ENCODE measurements at places on chromosomes 3 and 15.

- peak; percentile 23 for DNase-seq
These were observed 11.3 kb upstream of the C3orf52 start for GRCh38 chr3:112074616-112075497.

DNA sequence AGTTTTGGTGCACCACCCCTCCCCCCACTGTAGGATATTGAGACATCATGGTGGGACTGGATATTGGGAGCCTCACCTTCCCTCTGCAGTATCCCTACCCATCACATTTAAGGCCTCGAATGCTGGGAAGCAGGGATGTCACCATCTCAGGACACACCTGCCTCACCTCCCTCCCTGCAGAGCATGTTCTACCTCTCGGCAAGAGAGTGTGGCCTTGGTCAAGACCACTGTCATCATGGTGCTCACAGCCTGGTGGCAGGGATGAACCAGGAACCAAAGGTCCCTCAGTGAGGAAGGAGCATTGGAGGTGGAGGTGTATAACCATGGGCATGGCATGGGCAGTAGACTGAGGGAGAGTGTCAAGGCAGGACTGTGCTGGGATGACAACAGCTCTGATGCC is 104.8 kb downstream of the CORO2B start:
- DNase-seq = no peak

GRCh38 chr15:99102332-99103235 is 2.3 kb upstream of the SYNM start:
- DNase-seq = no peak

GRCh38 chr3:64213224-64213878 is 11.9 kb downstream of the PRICKLE2 start:
- no peak for DNase-seq

GRCh38 chr3:14538451-14539088 is 1.6 kb downstream of the GRIP2 start:
- DNase-seq = no peak

DNA sequence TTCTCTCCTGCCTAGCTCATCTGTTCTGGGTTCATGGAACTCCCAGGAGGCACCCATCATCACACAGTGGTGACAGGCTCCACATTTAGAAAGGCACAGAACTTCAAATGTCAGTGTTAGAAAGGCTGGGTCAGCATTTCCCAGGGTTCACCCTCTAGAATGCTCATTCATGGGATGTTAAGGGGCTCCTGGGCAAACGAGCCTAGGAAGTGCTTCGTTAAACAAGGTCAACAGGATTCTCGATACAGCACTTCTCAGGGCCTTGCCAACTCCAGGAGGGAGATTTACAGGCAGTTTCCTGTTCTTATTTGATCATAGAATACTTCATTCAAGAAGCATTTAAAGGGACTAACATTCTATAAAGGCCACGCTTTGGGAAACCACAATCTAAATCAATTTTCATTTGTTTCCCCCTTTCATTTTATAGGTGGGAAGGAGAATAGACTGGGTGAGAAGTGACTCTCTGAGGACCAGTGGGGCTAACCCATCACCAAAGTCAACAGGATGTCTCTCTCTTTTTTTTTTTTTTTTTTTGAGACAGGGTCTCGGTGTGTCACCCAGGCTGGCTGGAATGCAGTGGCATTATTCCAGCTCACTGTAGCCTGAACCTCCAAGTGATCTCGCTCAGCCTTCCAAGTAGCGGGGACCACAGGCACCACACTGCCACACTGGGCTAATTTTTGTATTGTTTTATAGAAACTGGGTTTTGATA is 14.3 kb downstream of the IGDCC4 start:
- DNase-seq = no peak

- DNase-seq = no peak
These were observed 27.0 kb downstream of the C2CD4B start for GRCh38 chr15:62138124-62138523.

GRCh38 chr3:195093731-195094130 is 177.2 kb downstream of the XXYLT1 start:
- DNase-seq = no peak

GRCh38 chr3:185728630-185729336 is 96.1 kb downstream of the IGF2BP2 start:
- DNase-seq = no peak

GRCh38 chr3:112405845-112406244 is 72.9 kb downstream of the CD200 start:
- no peak for DNase-seq

DNA sequence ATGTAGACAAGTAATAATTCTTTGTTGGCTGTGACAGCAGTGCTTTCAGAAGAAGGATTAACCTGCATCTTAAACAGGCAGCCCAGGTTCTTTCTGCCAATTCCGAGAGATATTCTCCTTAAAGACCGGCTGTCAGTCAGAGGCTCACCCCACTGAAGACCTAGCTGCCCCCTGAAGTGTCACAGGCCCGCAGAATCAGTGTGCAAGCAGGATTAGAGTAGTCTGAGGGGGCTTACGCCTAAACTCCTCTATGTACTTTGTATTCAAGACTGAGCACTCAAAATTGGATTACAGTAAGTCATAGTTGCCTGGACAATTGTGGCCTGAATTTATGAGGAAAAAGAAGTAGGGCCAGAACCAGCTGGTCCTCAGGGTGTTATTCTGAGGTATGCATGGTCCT is 342.9 kb downstream of the CLSTN2 start:
- no peak for DNase-seq

DNA sequence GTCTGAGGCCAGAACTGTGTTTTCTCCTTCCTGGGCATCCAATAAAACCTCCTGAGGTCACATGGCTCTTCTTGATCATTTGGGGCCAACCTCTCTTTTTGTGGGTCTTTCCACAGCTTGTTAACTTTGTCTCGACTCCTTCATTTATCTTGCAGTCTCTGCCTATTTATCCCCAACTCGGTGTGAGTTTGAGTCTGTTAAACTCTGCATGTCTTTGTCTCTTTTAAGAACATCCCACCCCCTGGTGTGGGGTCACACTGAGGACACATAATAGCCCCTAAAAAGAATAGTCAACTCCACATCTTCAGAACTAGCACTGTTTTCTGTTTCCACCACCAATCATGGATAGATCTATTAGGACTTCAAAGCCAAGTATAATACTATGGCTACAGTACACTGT is 187.2 kb downstream of the TLE3 start:
- no peak for DNase-seq

- no peak for DNase-seq
These were observed 129.6 kb downstream of the OPA1 start for GRCh38 chr3:193722566-193722965.

DNA sequence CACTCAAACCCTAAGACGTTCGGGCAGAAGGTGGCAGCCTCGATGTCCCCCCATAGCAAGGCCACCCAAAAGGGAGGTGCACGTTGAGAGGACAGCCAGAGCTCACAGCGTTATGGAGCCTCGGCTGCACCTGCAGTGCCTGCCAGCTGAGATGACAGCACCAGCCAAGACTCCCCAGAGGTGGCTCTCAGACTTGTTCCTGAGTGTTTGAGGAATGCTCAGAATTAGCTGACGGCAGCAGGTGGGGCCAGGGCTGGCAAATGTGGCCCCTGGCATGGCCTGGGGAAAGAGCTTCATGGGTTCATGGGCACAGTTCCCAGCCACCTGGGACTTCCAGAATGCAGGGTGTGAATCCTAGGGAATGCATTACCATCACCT is 177.8 kb downstream of the KLF13 start:
- no peak for DNase-seq

DNA sequence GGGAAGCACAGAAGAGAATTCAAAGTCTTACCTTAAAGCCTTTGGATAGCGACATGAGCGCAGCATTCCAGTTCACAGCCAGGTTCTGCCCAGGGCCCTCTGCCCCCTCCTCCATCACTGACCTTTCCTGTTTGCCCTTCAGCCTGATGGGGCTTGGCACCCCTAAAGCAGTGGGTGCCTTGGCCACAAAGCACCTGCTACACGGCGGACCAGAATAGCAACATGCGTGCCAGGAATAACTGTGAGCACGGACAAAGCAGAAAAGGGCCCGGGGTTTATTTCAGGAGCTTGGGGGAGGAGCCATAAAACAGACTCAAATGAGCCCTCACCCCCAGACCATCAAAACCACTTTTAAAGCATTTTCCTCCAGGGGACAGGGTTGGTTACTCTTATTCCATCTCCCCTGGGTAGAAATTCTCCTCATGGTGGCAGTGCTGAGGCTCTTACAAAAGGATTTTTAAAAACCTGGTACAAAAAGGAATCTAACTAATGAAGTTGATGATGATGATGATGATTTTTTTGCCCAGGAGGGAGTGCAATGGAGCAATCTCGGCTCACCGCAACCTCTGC is 135.4 kb downstream of the KLF13 start:
- no peak for DNase-seq

DNA sequence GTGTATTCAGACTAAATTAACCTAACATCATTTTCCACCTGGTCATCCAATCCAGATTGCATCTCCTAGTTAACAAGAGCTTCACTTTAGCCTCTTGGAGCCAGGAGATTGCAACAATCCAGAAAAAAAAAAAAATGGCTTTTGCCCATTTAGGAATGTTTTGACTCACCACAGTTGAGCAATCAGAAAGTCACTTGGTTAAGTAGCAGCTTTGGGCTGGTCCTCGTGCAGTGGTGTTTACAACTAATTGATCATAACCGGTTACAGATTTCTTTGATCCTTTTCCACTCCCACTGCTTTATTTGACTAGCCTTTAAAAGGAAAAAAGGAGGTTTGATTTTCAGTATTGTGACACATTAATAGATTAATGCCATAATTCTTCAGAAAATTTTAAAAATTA is 688.8 kb upstream of the CCDC54 start:
- no peak for DNase-seq

GRCh38 chr15:95561463-95561862 is 769.0 kb upstream of the NR2F2 start:
- no peak for DNase-seq

GRCh38 chr3:42149532-42149931 is 58.4 kb downstream of the TRAK1 start:
- DNase-seq = no peak

DNA sequence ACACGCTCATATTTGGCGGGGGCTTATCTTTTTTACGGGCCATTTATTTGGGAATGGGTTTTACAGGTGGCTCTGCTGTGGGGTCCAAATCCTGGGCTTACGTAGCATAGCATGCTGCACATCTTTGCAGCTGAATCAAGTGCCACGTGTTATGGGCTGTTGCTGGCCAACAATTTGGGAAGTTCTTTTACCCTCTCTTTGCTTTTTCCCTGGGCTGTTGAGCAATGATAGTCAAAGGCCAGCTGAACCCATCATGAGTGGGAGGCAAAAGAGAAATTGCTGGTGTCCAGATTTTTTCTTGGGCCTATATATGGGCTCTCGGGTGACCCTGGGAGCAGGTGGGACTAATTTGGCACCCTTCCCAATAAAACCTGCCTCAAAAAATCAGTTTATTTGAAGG is 209.3 kb upstream of the SATB1 start:
- no peak for DNase-seq

DNA sequence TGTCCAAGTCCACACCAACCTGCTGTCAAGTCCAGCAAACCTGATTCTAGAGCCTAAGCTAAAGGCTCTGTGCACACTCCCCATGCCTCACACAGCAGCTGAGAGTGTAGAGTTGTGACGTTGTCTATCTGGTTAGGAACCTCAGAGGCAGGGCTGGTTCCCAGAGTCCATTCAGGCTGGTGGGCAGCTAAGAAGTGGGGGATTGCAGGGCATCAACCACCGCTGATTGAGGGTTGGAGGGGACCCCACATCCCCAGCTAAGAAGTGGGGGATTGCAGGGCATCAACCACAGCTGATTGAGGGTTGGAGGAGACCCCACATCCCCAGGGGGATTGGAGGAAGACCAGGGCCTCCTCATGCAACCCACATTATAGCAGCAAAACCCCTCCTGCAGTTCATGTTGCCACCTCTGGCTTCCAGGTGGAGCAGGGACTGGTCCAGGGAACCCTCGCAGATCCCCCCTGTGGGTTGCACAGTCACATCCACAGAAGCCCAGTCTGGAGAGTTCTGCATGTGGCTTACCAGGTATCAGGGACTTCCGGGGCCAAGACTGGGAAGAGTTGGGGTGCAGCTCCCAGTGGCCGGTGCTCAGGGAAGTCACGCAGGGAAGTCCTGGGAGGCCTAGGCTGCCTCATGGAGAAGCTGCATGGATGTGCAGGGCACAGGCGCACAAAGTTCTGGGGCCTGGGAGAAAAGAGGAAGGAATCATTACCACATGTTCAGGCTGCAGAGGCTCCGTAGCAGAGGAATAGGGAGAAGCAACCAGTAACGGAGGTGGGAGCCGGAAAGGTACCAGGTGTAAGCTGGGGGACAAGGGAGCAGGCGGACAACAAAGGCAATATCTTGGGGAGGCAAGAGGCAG is 71.4 kb upstream of the PCSK6 start:
- DNase-seq = no peak

DNA sequence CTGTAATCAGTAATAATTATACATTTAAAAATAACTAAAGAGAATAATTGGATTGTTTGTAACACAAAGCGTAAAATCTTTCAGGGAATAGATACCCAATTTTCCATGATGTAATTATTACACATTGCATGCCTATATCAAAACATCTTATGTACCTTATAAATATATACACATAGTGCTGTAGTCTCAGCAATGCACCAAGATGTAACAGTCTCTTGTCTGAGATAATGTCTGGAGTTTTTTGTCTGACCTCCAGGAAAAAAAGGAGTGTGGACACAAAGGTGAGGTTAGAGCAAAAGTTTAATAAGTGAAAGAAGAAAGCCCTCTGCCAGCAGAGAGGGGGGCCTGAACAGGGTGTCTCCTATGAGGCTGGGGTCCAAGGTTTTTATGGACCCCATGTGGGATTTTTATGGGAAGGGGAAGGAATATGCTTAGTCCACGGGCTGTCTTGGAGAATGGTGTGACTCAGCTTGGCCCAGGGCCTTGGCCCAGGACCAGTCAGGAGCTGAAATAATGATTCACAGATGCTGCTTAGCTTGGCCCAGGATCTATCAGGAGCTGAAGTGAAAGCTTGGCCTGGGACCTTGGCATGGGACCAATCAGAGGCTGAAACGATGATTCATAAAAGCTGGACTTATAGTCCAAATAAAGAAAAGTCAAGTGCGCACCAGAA is 545.0 kb downstream of the ZPLD1 start:
- no peak for DNase-seq

DNA sequence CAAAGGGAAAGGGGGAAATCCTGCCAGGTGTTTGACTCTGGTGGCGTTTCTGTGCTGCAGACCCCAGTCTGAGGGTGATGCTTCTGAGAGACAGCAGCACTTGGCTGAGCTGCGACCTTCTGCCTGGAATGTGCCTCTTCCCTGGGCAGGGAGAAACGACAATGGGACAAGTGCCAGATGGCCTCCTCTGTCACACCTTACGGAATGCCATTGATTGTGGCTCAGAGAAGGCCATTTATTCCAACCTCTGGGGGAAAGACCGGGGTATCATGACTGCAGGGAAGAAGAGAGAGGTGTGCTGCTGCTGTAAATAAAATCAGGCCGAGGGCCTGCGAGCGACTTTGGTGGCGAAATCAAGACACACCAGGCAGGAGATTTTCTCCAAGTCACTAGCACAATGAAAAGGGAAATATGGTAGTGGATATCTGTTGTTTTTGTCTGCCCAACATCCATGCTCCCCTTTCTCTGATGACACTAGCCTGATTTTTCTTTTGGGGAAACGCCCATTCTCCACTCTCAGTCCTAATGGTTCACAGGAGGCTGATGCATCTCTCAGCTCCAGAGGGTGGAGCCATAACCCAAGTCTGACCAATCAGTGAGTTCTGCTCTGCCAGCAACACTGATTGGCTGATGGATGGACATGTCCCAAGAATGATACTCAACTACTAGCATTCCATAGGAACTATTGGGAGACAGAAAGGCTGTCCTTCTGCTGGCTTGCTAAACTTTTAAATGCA is 336.1 kb downstream of the FOXP1 start:
- no peak for DNase-seq

- no peak for DNase-seq
These were observed 84.9 kb downstream of the LRIG1 start for GRCh38 chr3:66415867-66416428.

GRCh38 chr3:177827511-177828207 is 630.4 kb upstream of the TBL1XR1 start:
- no peak for DNase-seq
